ENCODE measurements at places on chromosomes 1 and 21.

DNA sequence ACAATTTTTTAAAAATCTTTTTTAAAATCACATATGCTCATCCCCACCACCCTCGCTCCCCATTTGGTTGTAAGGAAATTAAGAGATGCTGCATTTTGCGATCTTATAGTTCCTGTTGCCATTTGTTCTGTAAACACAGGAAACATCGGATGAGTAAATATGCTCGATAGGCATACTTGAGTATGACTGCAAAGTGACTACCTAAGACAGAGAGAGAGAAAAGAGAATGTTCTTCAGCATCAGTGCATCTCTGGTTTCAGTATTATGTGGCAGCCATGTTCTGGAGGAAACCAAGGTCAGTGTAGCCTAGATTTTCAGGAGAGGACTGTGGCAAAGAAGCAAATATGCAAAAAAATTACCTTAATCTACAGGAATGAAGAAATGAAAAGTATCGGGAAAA, 265.5 kb upstream of the FMN2 start:
- DNase-seq, result no peak

- no peak for DNase-seq
These were observed 83.8 kb downstream of the HSF2BP start for GRCh38 chr21:43575473-43575844.

- no peak for DNase-seq
These were observed 6.0 kb upstream of the H6PD start for GRCh38 chr1:9228609-9229008.

DNA sequence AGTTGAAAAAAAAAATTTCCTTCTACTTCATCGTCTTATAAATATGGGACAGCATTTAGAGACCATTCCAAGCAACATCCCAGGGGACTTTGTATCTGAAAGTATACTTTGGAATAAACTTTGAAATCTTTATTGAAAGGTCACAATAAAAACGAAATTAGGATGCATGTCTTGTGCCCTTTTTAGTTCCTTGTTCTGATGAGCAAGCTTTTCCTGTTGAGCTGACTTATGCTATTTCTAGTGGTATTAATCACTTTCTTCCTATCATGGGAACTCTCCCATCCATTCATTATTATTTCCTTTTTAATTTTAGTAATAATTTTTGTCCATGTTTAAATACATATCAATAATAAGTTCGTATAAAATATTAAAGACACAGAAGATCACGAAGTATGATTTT, 4.0 kb upstream of the GBP2 start:
- DNase-seq, result no peak

DNA sequence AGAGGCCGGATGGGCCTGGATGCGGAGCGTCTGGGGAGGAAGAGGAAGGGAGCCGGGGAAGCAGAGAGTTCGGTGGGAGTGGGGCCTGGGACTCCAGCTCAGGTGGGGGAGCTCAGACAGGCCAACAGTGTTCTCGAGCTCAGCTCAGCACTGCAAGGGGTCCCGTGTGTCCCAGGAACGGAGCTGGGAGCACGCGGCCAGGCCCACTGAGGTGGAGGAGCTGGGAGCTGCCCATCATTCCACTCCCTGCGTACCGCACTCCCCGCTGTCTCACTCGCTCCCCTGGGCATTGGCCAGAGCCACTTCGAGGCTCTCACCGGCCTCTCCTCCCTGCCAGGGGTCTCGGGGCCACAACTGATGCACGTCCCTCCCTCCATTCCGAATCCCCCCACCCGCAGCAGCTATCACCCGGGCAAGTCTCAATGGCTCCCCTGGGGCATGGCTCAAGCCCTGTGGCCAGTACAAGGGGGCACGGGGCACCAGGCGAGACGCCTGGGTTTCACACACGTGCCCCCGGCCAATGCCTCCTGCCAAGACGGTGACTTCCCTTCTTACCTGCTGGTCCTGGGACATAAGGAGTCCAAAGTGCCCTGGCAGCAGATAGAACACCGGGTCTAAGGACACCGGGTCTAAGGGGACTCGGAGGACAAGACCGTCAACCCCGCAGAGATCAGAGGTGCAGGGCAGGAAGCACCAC, 30.3 kb upstream of the COL6A2 start:
- no peak for DNase-seq

DNA sequence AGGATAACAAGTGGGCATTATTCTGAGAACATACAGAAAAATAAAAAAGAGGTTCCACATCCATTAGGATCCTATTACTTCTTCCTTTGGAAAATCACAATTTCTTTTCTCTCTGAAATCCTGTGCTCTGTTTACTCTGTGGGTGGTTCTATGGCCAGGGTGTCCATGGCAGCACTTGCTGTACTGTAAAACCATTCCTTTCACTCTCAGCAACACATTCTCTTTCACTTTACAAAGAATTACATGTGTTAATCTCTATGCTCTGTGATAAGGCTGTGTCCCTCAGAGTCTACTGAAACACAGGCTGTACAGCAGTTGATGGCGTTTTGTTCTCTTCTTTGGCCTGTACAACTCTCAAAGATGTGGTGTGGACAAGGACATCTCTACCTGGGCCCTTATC, 524.1 kb downstream of the PTBP2 start:
- DNase-seq, result no peak

- no peak for DNase-seq
These were observed 3.0 kb upstream of the TMEM52 start for GRCh38 chr1:1921901-1922701.
